ENCODE measurements at places on chromosomes 7 and 10. TPM values are rescaled to one million over a fixed set of nuclear protein-coding genes. Genes with fewer than 3 reads are reported as not detected.

The SSC4D gene
- 63.8 TPM for total RNA-seq

The HOXA9 gene
- total RNA-seq, result not detected

The FERD3L gene
- total RNA-seq, result not detected

The TRPV6 gene
- not detected for total RNA-seq

The GNAT3 gene
- not detected for total RNA-seq

The GHRHR gene
- total RNA-seq, result not detected

The SKIDA1 gene
- total RNA-seq, result 1.4 TPM
